ENCODE measurements at places on chromosomes 3 and 15. TPM values are rescaled to one million over a fixed set of nuclear protein-coding genes. Genes with fewer than 3 reads are reported as not detected.
A peak's percentile ranks its signal among the peaks of the same experiment; 100 is the strongest.

DNA sequence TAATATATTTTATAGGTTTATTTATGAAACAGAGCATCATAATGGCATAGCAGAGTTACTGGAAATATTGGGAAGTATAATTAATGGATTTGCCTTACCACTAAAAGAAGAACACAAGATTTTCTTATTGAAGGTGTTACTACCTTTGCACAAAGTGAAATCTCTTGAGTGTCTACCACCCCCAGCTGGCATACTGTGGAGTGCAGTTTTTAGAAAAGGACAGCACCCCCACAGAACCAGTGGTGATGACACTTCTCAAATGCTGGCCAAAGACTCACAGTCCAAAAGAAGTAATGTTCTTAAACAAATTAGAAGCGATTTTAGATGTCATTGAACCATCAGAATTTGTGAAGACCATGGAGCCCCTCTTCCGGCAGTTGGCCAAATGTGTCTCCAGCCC, 58.1 kb downstream of the DNAH1 start:
- DNase-seq, result no peak
- peaks cover 7% of the 10 kb centered on the region for H3K4me1 ChIP-seq
- H3K27me3 ChIP-seq, result peaks cover 27% of the 10 kb centered on the region
- H3K36me3 ChIP-seq, result no peaks in the 10 kb centered on the region

Gene GPR27
- total RNA-seq, result 9.4 TPM

Gene TRAT1
- total RNA-seq, result not detected

DNA sequence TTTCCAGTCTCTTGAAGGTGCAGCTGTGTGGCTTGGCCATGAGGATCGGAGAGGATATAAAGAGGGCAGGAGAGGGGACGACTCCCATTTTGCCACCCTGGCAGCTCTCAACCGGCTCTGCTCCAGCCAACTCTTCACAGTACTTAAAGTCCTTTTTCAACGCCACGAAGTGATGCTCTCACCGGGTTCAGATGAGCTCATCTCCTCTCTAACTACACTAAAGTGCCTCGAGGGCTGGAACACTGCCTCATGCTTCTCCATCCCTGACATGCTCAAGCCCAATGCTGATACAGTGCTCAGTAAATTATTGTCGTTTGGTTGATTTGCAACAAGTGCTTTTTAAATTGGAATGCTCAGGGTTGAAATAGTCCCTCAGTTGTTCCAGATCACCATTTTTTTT, 97.8 kb downstream of the GTPBP8 start:
- H3K4me3 ChIP-seq, result peak overlapping the region; percentile 6
- no peak for DNase-seq
- no peaks in the 10 kb centered on the region for H3K36me3 ChIP-seq
- H3K27ac ChIP-seq, result peak overlapping the region; percentile 85

GRCh38 chr3:16604887-16605602, at the start of gene DAZL:
DAZL (minus strand) TSS chr3:16605423; CDS start chr3:16605205, 218 bp downstream.
- no peaks in the 10 kb centered on the region for H3K36me3 ChIP-seq
- peaks cover 15% of the 10 kb centered on the region for H3K27me3 ChIP-seq
- H3K4me1 ChIP-seq, result no peaks in the 10 kb centered on the region
- no peak within 1 kb of the TSS for H3K4me3 ChIP-seq
- H3K27ac ChIP-seq, result no peak within 1 kb of the TSS

DNA sequence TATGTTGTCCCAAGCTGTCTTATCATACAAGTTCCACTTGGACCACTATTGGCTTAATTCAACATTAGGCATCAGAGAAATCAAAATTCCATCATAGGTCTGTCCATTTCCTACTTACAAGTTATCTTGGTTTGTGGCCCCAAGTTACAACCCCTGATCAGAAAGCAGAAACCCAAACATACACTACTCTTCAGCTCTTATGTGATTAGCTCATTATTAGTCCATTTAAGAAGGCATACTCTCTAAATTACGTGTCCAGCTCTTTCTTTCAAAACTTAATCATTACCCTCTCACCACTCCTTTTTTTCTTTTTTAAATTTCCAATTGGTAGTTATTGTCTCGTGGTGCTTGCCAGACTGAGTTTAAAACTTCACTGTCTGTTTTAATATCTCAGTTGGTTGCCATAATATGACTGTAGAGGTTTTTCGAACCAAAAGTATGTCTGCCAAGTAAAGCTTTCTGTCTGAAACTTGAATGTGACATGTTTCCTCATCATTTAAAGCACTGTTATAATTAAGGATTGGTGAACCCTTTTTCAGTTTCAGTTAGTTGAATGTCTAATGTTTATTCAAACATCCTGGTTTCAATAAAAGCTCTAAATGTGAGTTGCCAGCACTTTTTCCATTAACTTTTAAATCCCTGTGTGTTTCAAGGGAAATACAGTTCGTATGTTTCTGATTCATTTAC, 150.3 kb downstream of the SAMMSON start:
- H3K4me1 ChIP-seq, result no peaks in the 10 kb centered on the region
- no peak overlapping the region for H3K4me3 ChIP-seq
- H3K27ac ChIP-seq, result no peak overlapping the region
- no peaks in the 10 kb centered on the region for H3K27me3 ChIP-seq

Gene SPTSSB
- total RNA-seq, result 0.20 TPM

Gene BDH1
- 28.7 TPM for total RNA-seq
